Activated naive CD4-positive, alpha-beta T cell treated with anti-CD3 and anti-CD28 coated beads, Interleukin-2, amount 10 ng/mL, durations not matched to agents 7 days and 5 days (primary cell): ENCODE measurements at places on chromosomes 11 and 22.

DNA sequence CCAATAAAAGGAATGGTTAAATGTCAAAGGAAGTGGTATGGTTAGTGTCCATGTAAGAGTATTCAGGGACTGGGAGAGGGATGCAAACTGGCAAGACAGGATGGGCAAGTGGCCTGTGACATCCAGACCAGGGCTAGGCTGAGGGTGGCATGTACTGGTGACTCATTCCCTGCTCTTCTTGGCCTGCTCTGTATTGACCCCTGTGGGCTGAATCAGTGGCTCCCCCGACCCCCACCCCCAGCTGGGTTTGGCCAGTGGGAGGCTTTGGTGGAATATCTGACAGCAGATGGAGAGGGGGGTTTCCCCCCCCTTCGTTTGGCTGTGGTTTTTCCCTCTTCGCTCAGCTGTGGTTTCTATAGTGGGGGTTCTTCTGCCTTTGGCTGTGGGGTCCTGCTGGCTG is 87.7 kb downstream of the CSNK2A3 start:
- no peak for DNase-seq

DNA sequence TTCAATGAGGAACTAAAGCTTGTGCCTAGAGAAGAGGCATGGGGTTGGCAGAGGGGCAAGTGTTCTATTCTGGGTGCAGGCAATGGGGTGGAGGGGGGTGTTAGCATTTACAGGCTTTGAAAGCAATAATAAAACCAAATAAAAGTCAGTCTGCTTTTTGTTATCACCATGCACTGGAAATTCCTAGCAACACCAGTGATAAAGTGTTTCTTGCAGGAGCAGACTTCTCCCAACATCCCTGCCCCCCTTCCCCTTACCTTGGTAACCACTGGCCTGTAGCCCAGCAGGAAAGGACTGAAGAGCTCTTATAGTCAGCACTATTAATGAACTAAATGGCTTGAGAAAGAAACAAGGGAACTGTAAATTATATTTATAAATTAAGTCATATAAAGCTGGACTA is 65.2 kb upstream of the SESN3 start:
- DNase-seq, result no peak

DNA sequence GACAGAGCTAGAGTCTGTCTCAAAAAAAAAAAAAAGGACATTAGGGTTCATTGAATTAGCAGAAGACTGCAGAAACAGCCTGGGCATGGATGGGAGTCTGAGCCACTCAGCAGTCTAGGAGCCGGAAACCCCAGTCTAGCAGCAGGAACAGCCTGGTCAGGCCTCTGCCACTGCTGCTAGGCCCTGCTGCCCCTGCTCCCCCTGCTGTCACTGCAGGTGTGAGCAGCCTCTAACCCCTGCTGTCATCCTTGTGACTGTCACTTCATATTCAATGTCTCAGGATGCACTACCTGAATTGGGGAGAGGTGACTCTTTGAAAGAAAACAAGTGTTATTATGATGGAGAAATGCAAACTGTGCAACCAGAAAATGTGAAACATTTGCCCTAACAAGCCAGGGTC is 7.0 kb upstream of the DDX17 start:
- peak; percentile 77 for DNase-seq

DNA sequence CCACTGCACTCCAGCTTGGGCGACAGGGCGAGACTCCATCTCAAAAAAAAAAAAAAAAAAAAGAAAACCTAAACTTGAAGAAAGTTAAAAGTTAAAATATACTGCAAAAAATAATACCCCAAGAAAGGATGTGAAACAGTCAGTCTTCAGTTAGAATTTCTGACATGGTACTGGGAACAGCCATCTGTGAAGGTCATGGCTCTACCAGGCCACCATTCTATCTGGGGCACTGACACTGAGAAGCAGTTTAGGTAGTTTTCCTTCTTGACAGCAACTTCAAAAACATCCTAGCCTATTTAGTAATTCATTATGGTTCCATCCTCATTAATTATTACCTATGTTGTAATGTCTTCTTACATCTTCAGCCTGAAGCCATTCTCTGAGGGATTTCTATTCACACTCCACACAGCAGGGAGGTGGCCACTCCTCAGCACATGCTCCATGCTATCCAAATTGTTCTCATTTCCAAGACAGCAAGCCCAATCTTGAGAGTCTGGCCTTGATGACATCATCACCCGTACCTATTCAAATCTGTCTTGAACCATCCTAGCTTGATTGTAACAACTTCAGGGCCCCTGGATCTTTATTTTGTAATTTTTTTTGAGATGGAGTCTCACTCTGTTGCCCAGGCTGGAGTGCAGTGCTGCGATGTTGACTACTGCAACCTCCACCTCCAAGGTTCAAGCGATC is 38.2 kb downstream of the SERPIND1 start:
- no peak for DNase-seq

- peak; percentile 5 for DNase-seq
Observed at GRCh38 chr11:2698386-2699184, 1.2 kb downstream of the KCNQ1OT1 start.

GRCh38 chr11:78290293-78291176 is 101.8 kb downstream of the USP35 start:
- DNase-seq, result peak; percentile 41

GRCh38 chr22:35681454-35682052 is 33.3 kb downstream of the APOL6 start:
- DNase-seq, result no peak

DNA sequence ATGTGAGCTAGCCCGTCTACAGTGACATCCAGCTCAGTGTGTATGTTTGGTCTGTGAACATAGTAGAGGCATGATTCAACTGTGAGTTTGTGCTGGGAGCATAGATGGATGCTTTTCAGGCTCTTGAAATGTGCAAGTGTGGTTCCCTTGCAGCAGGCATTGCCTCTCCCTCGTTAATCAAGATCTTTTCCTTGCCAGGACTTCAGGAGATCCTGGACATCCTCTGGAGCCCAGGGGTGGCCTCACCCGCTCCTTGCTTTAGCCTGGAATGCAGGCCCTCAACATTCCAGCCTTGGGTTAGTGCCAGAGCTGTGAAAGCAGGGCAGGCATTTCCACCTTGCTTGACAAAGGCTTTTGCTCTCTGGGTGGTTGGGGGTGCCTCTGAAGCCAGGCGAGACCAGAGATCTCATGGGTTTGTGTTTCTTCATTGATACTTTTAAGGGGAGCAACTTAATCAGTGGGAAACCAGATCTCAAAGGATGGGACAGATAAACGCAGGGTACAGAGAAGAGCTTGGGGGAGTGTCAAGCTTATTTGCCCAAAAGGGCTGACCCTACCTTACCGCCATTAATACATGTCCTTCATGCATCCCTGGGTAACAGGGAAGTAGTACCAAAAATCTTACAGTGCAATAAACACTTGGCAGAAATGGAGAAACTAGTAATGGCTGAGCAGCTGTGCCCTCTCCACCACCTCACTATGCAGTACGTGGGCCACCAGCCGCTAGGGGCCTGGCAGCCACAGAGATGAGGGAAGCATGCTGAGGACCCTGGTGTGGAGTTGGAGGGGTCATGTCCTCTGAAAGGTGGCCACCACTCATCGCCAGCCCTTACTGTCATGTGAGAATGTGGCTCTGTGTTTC is 72.1 kb downstream of the PTPRJ start:
- DNase-seq, result no peak

- no peak for DNase-seq
Observed at GRCh38 chr11:65316227-65317024, 1.8 kb downstream of the CDC42EP2 start.

DNA sequence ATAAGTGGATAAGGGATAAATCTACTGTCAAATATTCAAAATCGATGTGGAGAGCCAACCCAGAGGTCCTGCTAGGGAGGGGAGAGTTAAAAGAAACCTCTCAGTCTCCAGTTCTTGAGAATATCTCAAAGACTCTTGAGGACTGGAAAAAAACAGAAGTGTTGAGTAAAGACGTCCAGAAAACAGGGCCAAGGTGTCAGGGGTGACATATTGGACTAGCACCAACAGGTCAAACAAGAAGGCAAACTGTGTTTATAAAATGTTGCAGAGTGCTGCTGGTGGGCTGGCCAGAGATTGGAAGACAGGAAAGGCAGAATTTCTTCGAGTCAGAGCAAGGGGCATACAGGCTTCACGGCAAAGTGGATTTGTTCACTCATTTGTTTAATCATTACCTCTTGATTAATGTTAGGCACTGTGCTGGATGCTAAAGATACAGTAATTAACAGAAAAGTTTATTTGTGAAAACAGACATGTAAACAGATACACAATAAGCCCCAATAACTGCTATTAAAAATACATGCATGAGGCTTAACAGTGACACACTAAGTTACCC is 33.7 kb upstream of the SMPD1 start:
- DNase-seq, result no peak

- no peak for DNase-seq
Observed at GRCh38 chr11:44977493-44977984, 26.9 kb upstream of the TP53I11 start.

DNA sequence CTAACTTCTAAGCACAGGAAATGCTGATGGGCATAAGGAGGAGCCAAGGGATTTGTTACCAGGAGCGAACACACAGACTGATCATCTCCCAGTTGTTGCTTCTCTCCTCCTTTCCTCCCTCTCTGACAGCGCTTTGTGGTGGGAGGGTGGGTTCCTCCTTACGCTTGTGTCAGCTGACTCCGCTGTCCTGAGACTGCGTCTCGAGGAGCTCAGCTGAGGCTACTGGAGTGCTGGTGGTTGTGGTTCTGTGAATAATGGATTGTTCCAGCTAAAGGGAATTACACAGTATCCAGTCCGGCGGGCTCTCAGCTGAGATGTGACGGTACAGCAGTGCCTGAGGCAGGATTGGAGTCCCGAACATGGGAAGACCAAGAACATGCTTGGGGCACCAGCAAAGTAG is 113.4 kb downstream of the CTNND1 start:
- DNase-seq, result no peak

- no peak for DNase-seq
Observed at GRCh38 chr11:135074397-135074998, 662.5 kb upstream of the B3GAT1 start.

- DNase-seq, result no peak
Observed at GRCh38 chr22:48254311-48254873, 1491.9 kb downstream of the TBC1D22A start.

DNA sequence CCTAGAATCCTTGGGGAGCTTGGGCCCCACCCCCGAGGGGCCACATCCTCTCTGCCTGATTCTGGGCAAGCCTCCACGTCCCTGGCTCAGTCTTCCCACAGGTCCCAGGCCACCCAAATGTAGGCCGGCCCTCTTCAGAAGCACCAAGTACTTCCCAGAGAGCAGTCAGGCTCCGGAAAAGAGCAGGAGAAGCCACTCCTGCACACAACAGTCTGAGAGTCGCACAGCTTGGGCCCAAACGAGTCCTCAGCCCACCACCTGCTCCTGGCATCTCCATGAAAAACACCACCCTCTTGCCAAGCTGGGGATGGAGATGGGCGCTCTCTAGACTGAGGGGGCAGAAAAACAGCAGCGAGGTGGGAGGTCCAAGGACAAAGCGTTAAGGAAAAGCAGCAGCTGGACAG is 15.4 kb downstream of the EHD1 start:
- DNase-seq, result no peak

- no peak for DNase-seq
Observed at GRCh38 chr11:113241636-113242054, 72.7 kb upstream of the TTC12 start.

- DNase-seq, result no peak
Observed at GRCh38 chr11:17413414-17414316, 25.2 kb upstream of the KCNJ11 start.

- DNase-seq, result no peak
Observed at GRCh38 chr22:40112595-40112994, 65.1 kb upstream of the TNRC6B start.

GRCh38 chr11:35675901-35676610 is 13.5 kb downstream of the TRIM44 start:
- DNase-seq, result no peak

DNA sequence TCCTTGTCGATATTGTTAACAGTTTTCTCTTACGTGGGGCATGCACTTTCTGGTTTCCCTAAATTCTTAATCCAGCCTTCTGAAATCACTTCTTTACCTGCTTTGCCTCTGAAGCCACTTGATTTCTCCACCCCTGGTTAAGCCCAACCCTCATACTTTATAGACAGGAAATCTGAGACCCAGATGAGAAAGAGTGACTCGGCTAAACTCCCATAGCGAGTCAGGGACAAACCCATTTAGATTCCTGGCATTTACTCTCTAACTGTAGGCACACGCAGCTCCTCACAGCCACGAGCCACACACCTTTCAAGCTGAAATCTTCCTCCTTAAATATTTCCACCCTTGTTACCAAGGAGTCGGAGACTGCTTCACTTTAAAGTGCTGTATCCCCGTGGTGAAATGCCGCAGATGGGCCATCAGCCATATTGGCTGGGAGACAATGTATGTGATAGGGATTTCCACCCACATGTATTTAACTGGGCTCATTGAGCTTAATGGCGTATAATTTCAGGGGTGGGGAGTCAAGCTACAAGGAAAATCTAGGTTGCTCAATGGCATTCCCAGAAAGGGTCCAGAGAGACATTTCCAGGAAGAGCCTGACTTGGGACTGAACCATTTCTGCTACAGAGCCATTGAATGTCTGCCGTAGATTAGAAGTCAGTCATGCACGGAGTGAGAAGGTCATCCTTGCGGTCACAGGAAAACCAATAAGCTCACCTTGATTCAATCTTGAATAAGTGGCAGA is 49.9 kb upstream of the GRK3 start:
- no peak for DNase-seq

DNA sequence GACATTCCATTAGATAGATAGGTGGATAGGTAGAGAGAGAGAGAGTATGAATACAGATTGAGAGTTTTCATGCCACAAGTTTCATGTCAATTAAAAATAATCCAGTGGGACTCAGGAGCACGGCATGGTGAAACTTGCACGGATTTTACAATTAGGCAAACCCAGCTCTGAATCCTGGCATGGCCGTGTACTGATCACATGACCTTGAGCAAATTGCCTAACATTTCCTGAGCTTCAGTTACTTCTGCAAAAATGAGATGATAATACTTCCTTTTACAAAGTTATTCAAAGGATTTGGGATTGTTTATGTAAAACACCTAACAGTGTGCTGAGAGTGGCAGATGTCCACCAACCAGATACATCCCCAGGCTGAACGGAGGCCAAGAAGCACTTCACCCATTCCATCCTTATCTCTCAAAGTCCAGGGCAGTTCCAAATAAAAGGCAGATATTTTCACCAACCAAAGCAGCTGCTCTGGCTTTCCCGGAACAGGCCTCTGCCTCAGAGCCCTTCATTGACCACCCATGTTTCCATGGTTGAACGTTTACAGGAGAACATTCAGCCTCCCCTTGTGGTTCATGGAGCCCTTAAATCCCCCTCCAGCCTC is 17.9 kb downstream of the APLNR start:
- DNase-seq, result no peak

GRCh38 chr11:85531191-85531897 is 95.8 kb downstream of the DLG2 start:
- DNase-seq, result no peak

GRCh38 chr11:128018692-128019091 is 568.7 kb downstream of the ETS1 start:
- no peak for DNase-seq

- no peak for DNase-seq
Observed at GRCh38 chr11:30487200-30487898, 98.8 kb downstream of the MPPED2 start.

GRCh38 chr11:116413301-116414242 is 359.2 kb downstream of the BUD13 start:
- no peak for DNase-seq
